ENCODE measurements at places on chromosomes 11 and 22.

DNA sequence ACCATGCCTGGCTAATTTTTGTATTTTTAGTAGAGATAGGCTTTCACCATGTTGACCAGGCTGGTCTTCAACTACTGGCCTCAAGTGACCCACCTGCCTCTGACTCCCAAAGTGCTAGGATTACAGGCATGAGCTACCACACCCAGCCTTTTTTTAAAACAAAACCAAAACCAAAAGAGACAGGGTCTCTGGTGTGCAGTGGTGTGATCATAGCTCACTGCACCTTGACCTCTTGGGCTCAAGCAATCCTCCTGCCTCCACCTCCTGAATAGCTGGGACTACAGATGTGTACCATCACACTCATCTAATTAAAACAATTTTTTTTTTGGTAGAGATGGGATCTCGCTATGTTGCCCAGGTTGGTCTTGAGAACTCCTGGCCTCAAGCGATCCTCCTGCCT, 77.7 kb downstream of the PTPRJ start:
- no peak for DNase-seq

GRCh38 chr11:27025957-27026733, 14.5 kb upstream of the BBOX1 start:
- no peak for DNase-seq

GRCh38 chr22:37326726-37327125, 44.4 kb downstream of the CYTH4 start:
- DNase-seq, result no peak

DNA sequence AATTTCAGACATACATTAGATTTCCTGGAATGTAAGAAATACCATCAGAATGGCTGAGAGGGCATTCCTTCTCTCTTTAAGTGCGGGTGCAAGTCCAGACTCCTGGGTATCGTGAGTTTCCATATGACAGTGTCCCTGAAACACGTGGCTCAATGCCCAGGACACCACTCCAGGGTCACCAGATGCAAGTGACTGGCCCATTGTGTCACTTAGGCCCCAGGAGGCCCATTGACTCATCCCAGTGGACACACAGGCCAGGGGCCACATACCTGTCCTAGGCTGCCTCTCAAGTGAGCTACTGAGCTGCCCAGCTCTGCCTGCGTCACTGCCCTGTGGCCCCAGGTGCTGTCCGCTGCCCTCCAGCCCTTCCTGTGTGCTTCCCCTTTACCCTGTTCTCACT, 18.5 kb downstream of the FBLN1 start:
- DNase-seq, result no peak

DNA sequence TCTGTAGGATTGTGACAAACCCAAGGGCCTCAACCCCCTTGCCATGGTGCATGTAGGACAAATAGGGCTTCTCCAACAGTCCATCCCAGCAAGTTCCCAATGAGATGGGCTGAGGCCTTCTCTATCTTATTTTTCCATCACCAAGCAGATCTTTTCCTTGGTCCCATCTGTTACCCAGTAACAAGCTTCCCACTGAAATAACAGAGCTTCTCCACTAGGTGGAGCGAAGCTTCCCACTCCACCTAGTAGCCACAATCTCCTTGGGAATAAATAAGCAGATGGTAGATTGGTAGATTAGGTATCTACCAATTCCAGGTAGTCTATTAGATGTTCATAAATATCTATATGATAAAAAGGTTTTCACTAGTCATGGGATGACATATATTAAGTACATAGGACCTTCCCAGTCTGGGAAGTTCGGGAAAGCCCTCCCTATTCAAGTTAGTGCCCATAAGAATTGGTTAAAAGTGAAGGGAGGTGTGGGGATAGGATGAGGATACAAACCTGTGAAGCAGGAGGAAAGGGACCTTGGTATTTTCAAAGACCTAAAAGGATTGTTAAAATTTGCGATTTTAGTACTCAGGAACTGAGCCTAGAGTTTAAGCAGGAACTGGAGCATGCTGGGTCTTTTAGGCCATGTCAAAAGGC, 5.9 kb upstream of the OR52L1 start:
- DNase-seq, result no peak

DNA sequence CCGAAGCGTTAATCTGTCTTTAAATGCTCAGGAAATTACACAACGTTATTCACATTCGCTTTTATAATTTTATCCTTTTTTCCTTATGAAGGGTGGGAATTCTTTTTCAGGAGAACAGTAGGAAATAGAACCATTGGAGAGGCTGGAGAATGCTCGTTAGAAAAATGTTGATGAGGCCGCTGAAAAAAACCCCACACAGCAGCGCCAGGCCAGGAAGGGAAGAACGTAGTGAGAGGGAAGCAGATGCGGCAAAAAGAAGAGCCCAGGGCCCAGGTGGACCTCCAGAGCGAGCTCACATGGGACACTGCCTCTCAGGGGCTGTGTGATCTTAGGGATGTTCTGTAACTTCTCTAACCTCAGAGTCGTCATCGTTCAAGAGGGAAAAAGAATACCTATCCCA, 691.6 kb downstream of the OPCML start:
- DNase-seq, result no peak

DNA sequence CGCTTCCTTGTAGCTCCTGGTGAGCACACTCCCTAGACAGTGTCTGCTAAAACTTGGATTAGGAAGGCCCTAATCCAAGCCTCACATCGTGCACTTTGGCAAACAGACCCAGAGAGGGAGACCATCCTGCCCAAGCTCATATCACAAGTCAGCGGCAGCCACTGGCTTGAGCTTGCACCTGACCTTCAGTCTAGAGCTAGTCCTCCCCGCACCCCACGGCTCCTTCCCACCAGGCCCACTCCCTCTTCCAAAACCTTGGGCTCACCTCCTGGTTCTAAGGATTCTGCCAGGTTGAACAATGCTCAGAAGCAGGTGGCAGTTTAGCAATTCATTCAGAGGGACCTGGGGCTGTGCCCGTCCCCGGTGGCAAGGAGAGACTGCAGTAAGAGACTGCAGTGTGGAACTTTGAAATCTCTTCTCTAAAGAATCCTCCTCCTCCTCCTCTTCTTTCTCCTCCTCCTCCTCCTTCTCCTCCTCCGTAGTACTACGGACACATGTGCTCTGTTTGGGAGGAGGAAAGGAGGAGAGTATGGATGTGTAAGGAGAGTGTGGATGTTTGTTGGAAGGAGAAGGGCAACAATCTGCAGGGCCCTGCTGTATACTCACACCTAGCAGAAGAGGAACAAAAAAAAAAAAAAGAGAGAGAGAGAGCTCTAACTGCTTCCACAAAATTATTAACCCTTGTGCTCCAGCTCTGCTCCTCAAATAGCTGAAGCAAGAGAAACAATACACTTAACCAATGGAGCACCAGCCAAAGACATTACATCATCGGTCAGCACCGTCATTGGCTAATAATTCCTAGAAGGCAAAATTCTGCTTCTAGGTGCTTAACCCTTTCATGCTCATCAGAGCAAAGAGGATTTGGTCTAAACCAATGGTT, 6.0 kb downstream of the SYN3 start:
- no peak for DNase-seq
